ENCODE measurements at places on chromosomes 2 and 18.

DNA sequence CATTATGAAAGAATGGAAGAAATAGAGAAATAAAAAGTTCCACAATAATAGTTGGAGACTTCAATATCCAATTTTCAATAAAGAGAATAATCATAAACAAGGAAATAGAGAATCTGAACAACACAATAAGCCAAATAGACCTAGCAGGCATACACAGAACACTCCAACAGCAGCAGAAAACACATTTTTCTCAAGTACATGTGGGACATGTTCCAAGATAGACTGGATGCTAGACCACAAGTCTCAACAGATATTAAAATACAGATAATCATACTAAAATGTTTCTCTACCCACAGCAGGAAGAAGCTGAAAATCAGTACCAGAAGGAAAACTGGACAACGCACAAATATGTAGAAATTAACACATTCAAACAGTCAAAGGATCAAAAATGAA, 113.9 kb downstream of the USP34 start:
- no peak for DNase-seq

GRCh38 chr18:70086085-70086484, 119.4 kb downstream of the RTTN start:
- no peak for DNase-seq

DNA sequence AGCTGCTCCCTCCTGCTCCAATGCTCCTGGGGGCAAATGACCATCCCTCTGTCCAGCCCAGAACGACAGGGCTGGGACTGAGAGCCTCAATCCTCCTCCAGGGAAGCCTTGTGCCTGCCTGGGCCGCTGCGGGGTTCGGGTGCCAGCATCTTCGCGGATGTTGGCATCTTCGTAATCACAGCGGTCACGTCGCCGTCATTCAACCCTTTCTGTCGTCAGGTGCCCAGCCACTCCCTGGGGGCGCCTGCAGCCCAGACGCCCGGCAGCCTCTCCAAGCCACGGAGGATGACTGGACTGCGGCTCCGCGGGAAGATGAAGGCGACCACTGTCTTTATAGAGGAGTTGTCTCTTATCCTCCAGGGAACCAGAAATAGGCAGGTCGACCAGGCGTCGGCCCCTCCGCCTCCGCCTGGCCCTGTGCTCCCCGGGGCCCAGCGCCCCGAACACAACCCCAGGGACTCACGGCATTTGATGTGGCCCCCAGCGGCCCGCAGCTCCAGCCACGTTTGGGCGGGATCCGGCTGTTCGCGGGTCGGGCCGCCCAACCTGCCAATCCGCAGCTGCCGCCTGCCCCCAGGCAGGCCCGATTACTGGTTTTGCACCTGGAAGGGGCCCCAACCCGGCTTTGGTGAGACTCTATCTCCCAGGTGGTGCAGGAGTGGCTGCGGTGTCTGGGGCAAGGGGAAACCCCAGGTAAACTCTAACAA, 113.9 kb downstream of the THNSL2 start:
- no peak for DNase-seq

- DNase-seq: no peak
Measured at GRCh38 chr2:60867848-60868247, 13.5 kb upstream of the REL start.

- DNase-seq: no peak
Measured at GRCh38 chr2:157901325-157901724, 25.2 kb upstream of the ACVR1 start.

- no peak for DNase-seq
Measured at GRCh38 chr2:223217373-223217772, 165.4 kb downstream of the KCNE4 start.

GRCh38 chr2:191634791-191635190, 43.1 kb upstream of the NABP1 start:
- no peak for DNase-seq
